ENCODE measurements at places on chromosomes 5 and 9. TPM values are rescaled to one million over a fixed set of nuclear protein-coding genes. Genes with fewer than 3 reads are reported as not detected.

GRCh38 chr5:151240924-151241635 is 11.9 kb upstream of the GM2A start:
- H3K27ac ChIP-seq = no peak overlapping the region
- peaks cover 16% of the 10 kb centered on the region for H3K4me1 ChIP-seq
- no peak for DNase-seq
- H3K4me3 ChIP-seq = no peak overlapping the region
- no peaks in the 10 kb centered on the region for H3K36me3 ChIP-seq
- H3K27me3 ChIP-seq = no peaks in the 10 kb centered on the region

GRCh38 chr9:129310666-129311350 is 132.7 kb upstream of the IER5L start:
- peaks cover 2% of the 10 kb centered on the region for H3K4me1 ChIP-seq
- DNase-seq = no peak
- H3K27me3 ChIP-seq = peaks cover 10% of the 10 kb centered on the region
- peak overlapping the region; percentile 48 for H3K27ac ChIP-seq
- no peak overlapping the region for H3K4me3 ChIP-seq
- H3K36me3 ChIP-seq = no peaks in the 10 kb centered on the region

GRCh38 chr9:36461323-36461722 is 61.3 kb upstream of the RNF38 start:
- peak overlapping the region; percentile 37 for H3K27ac ChIP-seq
- no peak for DNase-seq
- peaks cover 45% of the 10 kb centered on the region for H3K4me1 ChIP-seq
- no peak overlapping the region for H3K4me3 ChIP-seq
- H3K36me3 ChIP-seq = peaks cover 2% of the 10 kb centered on the region

GRCh38 chr9:4548811-4549725 is 58.8 kb downstream of the SLC1A1 start:
- no peaks in the 10 kb centered on the region for H3K36me3 ChIP-seq
- DNase-seq = no peak
- peaks cover 12% of the 10 kb centered on the region for H3K27me3 ChIP-seq
- H3K27ac ChIP-seq = no peak overlapping the region

- no peaks in the 10 kb centered on the region for H3K27me3 ChIP-seq
- H3K36me3 ChIP-seq = no peaks in the 10 kb centered on the region
- H3K27ac ChIP-seq = no peak overlapping the region
- no peaks in the 10 kb centered on the region for H3K4me1 ChIP-seq
- no peak overlapping the region for H3K4me3 ChIP-seq
- DNase-seq = no peak
Observed at GRCh38 chr5:116989995-116990394, 415.4 kb upstream of the SEMA6A start.

Gene DRD1
- total RNA-seq = not detected

Gene IER5L
- total RNA-seq = 2.4 TPM

Gene SPINK6
- not detected for total RNA-seq

Gene PCDHB5
- 0.12 TPM for total RNA-seq

Data from T-helper 17 cell (primary cell).